Upper lobe of left lung (tissue), 6 donors: ENCODE measurements at places on chromosomes 16 and 17.

- no peak overlapping the region for H3K27ac ChIP-seq
- H3K27me3 ChIP-seq: no peaks in the 10 kb centered on the region
- no peaks in the 10 kb centered on the region for H3K36me3 ChIP-seq
- H3K4me3 ChIP-seq: no peak overlapping the region
- no peaks in the 10 kb centered on the region for H3K4me1 ChIP-seq
Measured at GRCh38 chr17:72764632-72765041, 327.9 kb downstream of the SLC39A11 start.

GRCh38 chr16:82728901-82729300 lies 102.1 kb downstream of the CDH13 start:
- no peak overlapping the region for H3K27ac ChIP-seq
- H3K4me1 ChIP-seq: no peaks in the 10 kb centered on the region
- H3K4me3 ChIP-seq: no peak overlapping the region
- no peak for DNase-seq

DNA sequence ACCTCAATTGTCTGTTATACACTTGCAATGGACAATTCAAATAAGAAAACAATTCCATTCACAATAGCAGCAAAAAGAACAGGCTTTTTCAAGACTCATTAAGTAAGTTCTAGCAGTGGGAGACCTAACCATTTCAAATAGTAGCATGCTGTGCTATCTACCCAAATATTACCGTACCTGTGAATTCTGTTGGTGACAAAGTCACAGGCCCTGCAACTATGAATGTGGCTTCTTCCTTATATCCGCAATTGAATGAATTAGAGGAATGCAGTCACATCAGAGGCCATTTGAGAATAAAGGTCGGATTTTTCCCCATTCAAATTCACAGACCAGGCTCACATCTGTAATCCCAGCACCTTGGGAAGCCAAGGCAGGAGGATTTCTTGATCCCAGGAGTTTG lies 800 bp upstream of the NME4 start:
- no peaks in the 10 kb centered on the region for H3K36me3 ChIP-seq
- no peak for DNase-seq
- peak overlapping the region; percentile 79 for H3K4me3 ChIP-seq
- peak overlapping the region; percentile 60 for H3K27ac ChIP-seq
- H3K27me3 ChIP-seq: no peaks in the 10 kb centered on the region

- no peak overlapping the region for H3K27ac ChIP-seq
- no peak for DNase-seq
- no peaks in the 10 kb centered on the region for H3K36me3 ChIP-seq
- no peaks in the 10 kb centered on the region for H3K27me3 ChIP-seq
- no peak overlapping the region for H3K4me3 ChIP-seq
Measured at GRCh38 chr16:22847690-22848089, 33.7 kb downstream of the HS3ST2 start.
